ENCODE measurements at places on chromosomes 7 and 10.

GRCh38 chr10:125692196-125692595, 9.2 kb upstream of the TEX36 start:
- no peak for DNase-seq

DNA sequence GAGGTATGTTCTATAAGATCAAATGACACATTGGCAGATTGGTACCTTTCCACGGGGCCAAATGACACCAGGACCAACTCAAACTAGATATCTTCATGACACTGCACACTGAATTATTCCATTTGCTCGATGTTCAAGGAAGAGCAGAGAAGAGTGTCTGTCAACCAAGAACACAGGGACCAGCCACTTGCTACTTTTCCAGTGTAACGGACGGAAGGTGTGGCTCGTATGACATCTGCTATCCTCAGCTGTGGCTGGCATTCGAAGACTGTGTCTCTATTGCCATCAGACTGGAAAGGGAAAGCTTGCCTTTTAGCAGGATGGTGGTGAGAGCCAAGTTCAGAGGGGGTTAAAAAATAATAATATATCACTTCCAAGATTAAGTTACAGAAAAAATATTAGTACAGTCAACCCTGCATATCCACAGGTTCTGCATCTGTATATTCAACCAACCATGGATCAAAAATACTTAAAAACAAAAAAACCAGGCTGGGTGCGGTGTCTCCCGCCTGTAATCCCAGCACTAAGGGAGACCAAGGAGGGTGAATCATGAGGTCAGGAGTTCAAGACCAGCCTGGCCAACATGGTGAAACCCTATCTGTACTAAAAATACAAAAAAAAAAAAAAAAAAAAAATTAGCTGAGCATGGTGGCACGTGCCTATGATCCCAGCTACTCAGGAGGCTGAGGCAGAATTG, 237.1 kb downstream of the PRPF18 start:
- no peak for DNase-seq

DNA sequence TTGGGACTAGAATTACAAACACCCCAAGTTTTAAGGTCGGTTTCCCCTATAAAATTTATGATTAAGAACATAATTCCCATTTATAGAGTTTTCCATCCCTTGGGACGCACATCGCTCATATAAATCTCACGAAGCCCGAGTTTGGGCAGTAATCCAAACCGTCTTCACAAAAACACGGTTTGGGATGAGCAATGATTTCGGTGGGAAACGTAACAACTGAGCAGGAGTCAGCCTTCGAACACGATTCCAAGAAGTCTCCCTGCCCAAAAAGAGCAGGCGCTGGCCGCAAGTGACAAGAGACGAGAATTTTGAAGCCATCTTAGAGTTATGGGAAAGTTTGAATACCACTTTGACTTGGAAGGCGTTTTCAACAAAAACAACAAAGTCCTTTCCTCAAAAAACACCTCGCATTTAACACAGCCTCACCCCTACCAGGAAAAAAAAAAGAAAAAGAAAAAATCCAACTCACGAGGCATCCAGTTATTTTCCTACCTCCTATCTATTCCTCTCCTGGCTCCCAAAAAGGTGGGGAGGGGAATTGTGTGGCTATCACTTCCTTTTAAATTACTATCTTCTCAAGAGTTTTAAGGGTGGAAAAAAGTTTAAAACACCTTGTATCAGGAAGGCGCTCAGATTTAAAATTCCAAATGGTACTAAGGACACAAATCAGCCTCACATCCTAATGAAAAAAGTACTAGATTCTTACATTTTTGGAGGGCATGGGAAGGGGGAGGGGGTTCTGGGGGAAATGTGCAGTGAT, 1.6 kb downstream of the SEPHS1 start:
- DNase-seq, result no peak

DNA sequence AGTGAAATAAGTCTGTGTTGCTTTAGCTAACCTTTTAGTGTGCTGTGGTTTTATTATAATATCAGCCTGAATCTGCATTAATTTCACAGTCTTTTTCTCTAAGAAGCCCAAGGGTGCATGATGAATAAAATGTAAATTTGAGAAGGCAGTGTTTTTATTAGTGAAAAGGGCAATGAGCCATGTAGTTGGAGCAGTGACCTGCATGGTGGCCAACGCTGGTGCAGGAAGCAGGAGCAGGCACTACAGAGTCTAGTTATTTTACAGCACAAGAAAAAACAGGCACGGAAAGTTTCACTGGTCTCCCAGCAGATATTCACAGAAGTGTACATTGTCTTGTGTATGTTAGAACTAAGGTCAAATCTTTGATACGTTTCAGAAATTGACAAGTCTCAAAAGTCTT, 247.8 kb downstream of the CELF2 start:
- no peak for DNase-seq

GRCh38 chr10:3981300-3981699, 196.3 kb upstream of the KLF6 start:
- no peak for DNase-seq

GRCh38 chr7:32427769-32428291, 62.4 kb downstream of the LSM5 start:
- DNase-seq, result peak; percentile 18

GRCh38 chr10:73908853-73909539, 1.9 kb upstream of the PLAU start:
- DNase-seq, result peak; percentile 77

GRCh38 chr7:143255564-143255963, 7.7 kb upstream of the GSTK1 start:
- no peak for DNase-seq

DNA sequence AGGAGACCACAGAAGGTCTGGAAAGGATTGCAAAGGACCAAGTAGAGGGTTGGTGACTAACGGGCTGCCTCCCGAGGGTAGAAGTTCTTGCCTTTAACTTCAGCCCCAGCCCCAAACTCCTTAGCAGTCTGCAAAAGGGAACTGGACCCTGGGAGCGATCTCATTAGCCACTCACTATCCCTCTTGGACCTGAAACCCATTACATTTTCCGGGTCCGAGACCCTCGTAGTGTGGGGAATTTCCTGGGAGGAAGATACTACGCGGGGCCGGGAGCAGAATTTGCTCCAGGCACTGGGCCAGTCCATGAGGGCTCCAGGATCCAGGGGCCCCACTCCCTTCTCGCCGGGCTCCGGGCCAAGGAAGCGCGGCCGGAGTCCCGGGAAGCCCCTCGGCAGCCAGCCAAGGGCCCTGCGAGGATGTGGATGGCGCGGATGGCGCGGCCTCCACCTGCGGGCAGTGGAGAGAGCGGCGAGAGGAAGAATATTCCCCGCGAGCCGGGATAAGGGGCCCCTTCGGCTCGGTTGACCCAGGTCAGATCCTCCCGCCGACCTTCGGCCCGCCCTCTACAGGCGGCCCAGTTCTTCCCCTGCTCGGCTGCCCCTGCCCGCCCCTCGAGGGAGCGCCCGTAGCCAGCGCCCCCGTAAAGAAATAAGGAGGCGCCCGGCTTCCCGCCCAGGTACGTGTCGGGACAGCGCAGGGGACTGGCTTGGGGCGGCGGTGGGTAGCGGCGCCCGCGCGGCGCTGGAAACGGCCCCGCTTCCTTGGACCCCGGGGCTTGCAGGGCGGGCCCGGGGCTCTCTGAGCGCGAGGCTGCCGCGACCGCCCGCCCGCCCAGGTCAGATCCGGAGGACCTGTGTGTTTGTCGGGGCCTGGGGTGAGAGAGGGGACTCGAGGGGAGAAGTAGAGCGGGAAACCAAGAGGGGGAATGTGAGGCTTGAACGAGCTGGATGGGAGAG, at the start of gene MYO3A:
Gene MYO3A, plus strand, starts transcription at position 577 of the 956 bp plus-strand sequence. CDS start 17,882 bp downstream, outside the sequence.
- no peak for DNase-seq

- DNase-seq, result no peak
Measured at GRCh38 chr7:70379210-70379609, 752.7 kb upstream of the GALNT17 start.

- DNase-seq, result no peak
Measured at GRCh38 chr10:73998623-73998928, 660 bp downstream of the VCL start.

DNA sequence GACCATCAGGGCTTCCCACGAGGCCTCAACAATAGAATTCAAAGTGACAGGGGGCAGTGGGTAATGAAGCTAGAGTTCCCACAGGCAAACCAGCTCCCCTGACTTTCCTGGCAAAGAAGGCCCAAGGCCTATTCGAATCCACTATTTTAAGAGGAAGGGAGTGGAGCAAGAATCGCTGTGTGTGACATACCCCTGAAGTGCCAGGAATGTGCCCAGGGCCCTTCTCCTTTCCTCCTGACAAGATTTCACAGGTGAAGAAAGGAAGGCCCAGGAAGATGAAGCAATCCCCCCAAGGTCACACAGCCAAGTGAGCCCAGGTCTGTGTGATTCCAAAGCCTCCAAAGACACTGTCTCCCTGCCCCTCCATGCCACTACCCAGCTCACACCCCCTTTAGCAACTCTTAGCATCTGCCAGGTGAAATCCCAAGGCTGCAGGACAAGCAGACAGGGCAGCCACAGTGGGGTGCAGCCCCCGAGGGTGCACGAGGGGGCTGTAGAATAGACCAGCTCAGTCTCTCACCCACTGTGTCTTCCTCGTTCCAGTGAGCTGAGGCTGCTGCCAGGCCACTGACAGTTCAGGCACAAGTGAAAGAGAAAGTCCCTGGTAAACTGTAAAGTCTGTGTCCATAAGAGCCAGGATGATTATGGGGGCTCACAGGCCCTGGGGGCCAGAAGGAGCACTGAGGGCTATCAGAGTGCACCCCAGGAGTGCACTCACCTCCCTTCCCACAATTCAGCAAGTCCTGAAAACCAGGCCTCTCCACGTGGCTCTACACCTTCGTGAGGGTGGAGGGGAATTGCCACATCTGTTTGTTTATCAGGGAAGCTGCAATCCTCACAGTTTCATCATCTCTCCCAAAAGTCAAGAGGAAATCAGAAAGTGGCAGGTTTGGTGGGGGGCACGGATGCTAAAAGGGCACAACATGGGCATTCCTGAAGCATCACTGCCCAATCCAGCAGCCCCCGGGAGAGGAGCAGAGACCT, 70.8 kb upstream of the ZMIZ1 start:
- no peak for DNase-seq

GRCh38 chr7:145633513-145633912, 483.1 kb upstream of the CNTNAP2 start:
- no peak for DNase-seq

DNA sequence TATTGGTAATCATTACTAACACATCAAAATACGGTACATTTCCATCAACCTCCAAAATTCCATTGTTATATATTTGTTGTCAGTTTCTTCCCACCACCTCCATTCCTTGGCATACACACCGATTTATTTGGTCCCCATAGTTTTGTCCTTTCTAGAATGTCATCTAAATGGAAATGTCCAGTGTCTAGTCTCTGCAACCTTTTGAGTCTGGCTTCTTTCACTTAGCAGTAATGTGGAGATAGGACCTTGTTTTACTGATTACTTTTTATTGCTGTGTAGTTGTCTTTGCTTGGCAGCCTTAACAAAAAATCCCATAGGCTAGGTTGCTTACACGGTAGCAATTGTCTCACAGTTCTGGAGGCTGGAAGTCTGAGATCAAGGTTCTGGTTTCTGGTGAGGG, 22.5 kb downstream of the TRRAP start:
- no peak for DNase-seq

DNA sequence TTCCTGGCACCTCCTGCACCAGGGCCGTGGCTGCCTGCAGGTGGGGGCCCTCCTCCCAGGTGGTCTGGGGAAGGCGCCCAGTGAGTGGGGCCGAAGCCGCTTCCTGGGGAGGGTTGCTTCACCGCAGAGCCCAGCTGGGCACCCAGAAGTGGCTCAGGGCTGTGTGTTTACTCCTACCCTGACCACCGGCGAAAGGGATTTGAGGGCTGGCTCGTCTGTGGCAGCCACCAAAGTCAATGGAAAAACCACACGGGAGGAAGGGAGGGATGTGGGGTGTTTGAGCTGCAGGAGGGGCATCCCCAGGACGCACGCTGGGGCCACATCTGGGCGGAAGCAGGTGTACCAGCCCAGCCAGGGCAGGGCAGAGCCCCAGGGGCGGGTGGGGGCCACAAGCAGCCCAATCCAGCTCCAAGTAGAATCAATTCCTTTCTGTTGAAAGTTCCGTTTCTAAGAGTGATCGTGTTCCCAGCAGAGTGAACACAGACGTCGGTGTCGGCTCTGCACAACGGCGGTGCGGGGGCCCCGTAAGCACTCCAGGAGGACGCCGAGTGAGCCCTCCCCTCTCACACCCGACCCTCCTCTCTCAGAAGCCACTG, 69.9 kb downstream of the FOXL3 start:
- DNase-seq, result no peak
